ENCODE measurements at places on chromosomes 7 and 10. TPM values are rescaled to one million over a fixed set of nuclear protein-coding genes. Genes with fewer than 3 reads are reported as not detected.

GRCh38 chr10:65042496-65042895, 1521.3 kb downstream of the REEP3 start:
- no peak for DNase-seq

The BLVRA gene
- 35.9 TPM for total RNA-seq

DNA sequence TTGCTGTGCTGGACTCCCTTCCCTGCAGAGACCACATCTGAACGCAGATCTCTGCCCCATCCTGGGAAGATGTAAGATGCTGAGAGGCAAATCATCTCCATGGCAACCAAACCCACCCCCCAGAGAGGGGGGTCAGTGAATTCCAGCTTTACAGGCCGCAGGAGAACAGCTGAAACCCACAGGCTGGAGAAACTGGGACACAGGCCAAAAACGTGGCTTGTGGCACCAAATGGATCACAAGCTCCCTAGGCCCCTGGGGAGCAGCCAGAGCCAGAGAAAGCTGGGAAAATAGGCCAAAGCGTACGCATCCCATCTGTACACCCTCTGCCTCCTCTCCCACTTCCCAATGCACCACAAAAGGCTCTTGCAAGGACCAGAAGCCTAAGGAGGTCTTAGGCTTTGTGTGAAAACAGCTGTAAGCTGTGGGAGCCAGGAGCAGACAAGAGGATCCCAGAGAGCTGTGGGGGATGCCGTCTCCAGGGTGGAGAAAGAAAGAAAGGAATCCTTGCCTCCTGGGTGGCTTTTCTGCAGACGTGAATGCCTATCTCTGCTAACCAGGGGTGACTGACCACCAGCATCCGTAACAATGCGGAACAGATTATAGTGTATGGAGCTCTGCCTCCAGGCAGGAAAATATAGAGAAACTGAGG, 59.5 kb downstream of the TMEM130 start:
- DNase-seq = no peak

DNA sequence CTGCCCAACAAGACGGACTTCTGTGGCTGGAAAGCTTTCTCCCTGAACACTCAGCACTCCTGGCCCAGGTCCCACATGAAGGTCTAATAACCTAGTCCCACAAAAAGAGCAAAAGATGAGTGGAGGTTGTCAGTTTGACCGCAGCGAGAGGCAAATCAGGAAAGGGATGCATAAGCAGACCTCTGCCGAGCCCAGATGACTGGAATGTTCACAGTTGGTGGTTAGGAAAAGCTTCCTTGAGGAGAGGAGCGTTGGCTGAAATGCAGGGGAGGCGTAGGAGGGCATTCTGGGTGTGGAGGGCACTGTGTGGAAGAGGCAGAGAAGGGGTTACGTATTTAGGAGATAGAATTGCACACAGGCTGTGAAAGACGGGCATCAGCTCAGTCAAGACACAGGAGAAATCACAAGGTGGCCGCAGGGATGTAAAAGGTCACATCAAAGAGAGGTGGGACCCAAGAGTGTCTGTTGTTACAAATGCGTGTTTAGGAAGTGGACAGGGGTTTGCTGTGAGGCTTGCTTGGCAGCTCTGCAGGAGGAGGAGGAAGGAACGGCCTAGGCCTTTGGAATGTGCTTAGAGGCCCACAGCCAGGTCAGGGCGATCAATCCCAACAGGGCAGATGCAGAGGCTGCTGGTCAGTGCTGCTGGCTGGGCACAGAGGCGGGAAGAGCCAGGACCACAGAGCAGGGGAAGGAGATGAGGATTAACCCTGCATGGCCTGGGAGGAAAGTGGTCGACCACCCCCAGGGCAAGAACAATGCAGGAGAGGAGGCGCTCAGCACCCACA, 133.5 kb downstream of the VIPR2 start:
- no peak for DNase-seq

- DNase-seq = no peak
Observed at GRCh38 chr7:75979759-75980429, 14.5 kb downstream of the TMEM120A start.

DNA sequence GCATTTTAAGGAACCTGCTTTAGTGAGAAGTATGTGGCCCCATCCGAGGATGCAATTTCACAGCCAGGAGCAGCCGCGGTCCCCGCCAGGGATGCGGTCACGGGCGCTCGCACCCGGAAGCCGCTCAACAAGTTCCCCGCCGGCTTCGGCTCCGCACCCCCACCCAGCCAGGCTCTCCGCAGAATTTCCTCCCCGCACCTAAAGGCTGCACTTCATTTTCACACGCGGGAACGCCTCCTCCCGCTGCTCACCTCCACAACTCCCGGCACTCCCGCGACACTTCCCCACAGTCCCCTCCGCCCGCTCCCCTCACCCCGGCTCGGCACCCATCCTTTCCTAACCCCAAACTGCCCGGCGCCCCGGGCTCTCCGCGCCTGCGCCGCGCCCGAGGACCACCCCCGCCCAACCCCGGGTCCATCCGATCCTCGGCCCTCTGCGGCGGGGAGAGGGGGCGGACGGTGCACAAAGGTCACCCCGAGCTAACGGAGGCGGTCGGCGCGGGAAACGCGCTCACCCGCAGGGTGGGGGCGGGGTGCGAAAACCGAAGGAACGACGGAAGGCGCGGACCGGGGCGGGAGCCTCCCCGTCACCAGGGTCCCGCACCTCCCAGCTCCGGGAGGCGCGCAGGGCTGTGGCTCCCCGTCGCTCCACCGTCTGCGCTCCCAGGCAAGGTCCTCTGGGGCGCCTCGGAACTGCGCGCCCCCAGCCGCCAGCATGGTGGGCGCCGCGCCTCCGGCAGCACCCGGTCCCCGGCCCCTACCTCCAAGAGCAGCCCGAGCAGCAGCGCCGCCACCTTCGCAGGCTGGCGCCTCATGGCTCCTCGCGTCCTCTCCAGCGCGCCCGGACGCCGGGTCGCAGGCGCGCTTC, 558 bp downstream of the VOPP1 start:
- peak; percentile 61 for DNase-seq

DNA sequence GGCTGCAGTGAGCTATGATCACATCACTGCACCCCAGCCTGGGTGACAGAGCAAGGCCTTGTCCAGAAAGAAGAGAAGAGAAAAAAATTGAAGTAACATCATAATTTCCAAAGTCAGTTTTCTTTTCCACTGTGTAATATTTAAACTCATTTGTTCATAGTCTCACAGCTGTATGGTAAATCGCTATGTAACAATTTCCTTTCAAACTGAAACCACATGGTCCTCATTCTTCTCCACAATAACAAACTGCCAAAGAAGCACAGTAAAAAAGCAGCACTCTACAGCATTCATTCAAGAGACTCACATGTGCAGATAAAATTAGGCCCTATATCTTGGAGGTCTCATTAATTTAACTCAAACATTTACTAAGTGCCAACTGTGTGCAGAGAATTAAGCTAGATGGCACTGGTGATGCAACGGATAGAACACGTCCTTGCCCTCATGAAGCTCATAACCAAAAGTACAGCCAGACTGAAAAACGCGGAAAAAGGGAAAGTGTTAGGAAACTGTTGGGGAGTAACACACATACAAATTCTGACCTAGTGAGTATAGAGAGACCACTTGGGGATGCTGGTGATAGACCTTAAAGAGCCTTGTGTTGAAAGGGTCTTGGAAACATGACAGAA, 174.0 kb upstream of the KCTD7 start:
- no peak for DNase-seq

GRCh38 chr7:101186844-101187428, 6.8 kb upstream of the NAT16 start:
- no peak for DNase-seq
